ENCODE measurements at places on chromosomes 12 and 14.
A peak's percentile ranks its signal among the peaks of the same experiment; 100 is the strongest.

- DNase-seq: no peak
Measured at GRCh38 chr12:100375038-100375735, 18.3 kb downstream of the SLC17A8 start.

DNA sequence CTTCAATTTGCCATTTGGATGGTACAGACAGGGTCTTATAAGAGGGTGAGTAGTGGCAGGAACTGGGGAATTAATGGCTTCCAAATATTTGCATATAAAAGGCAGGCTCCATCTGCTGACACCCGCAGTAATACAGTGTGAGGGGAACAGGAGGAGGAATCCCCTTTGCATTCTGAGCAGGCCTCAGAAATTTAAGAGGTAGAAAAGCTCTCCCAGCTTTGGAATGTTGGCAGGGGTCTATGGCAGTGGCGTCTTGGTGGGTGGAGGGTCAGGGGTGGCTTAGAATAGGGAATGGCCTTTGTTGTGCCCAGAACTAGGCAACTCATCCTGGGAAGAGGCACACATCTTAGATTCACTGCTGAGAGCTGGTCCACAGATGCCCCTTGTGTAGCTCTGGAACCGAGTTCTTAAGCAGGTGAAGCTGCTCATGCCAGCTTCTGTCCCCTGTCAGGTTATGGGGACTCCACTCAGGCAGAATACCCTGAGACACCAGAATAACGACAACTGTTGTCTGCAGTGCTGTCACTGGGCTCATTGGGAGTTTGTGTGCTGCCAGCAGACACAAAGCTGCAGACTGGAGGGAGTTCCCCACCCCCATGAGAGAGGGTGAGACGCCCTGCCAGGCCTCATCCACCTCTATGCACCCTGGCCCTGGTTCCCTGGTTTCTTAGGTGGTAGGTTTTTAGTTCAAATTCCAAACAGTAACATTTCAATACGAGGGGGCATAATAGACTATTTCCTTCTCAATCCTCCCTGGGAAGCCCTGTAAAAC, 190.2 kb downstream of the MON2 start:
- DNase-seq: no peak

- DNase-seq: no peak
Measured at GRCh38 chr12:106248312-106248845, 559 bp upstream of the CKAP4 start.

GRCh38 chr14:94636744-94637412, 24.7 kb downstream of the SERPINA3 start:
- no peak for DNase-seq

DNA sequence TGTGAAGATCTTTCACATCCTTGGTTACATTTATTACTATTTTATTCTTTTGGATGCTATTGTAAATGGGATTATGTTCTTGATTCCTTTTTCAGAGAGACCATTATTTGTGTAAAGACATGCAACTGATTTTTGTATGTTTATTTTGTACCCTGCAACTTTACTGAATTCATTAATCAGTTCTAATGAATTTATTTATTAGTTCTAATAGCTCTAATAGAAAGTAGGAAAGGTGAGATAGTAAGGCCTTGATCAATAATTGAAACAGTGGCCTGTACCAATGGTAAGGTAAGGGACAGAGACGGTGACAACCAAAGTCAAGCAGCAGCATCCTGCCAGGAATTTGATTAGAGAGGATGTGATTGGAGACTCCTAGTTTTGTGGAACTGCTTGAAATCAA, 224.1 kb downstream of the PHLDA1 start:
- no peak for DNase-seq

- DNase-seq: no peak
Measured at GRCh38 chr12:110853836-110854235, 7.0 kb downstream of the CCDC63 start.

- no peak for DNase-seq
Measured at GRCh38 chr12:1369938-1370500, 224.4 kb downstream of the FBXL14 start.

DNA sequence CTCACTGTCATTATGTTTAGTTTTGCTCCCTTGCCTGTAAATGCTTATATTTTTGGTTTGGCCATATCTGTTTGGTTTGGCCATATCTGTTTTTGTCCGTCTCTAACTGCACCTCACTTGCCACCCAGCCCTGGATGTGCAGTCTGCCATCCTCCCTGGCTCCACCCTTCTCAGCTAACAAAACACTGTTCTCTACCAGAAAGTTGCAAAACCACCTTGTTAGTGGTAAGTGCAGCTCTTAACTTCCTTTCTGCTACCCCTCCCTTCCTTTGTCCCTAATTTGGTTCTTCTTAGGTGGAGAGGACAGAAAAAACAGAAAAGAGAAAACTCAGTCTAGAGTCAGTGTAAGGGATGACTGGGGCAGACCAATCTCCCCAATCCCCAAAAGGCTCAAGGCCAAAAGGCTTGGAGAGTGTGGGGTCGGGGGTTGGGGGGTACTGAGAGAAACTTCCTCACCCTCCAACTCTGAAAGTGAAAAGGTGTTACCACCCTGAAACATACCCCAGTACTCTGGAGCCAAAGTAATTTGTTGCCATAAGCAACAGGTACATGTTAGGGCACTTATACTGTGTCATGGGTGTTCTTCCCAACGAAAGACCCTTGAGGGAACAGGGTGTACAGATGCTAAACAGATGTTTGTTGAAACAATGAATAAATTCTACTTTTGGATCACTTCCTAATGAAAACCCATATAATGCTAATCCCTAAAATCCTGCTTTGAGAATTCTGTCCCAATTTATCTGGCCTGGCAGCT, 5.0 kb downstream of the BIN2 start:
- no peak for DNase-seq

DNA sequence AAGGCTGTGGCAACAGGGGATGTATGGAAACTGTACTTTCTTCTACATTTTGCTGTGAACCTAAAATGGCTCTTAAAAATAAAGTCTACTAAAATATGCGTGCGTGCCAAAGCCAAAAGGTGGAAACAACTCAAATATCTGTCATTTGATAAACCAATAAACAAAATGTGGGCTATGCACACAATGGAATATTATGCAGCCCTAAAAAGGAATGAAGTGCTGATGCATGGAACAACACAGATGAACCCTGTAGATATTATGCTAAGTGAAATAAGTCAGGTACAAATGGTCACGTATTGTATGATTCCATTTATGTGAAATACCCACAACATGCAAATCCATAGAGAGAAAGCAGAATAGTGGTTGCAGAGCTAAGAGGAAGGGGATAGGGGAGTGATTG, 8.0 kb downstream of the CACNA2D4 start:
- no peak for DNase-seq

DNA sequence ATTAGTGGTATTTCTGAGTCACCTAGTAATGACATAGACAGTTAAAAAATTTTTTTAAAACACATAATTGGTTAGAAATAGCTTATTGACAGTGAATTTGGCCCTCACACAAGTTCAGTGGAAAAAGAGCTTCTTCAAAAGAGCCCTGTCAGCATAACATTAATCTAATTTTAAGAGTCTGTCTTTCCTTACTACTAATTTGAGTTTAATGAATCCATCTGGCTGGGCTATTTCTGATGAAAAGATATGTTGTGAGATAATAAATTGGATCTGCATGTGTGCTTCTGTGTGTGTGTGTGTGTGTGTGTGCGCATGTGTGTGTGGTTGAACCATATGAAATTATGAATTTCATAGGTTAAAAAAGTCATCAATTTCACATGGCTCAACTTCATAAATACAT, 1045.2 kb downstream of the FLRT2 start:
- peak; percentile 9 for DNase-seq

GRCh38 chr14:104898870-104899510, 25.7 kb upstream of the PLD4 start:
- DNase-seq: no peak

- DNase-seq: no peak
Measured at GRCh38 chr12:124684971-124685688, 117.7 kb upstream of the NCOR2 start.

DNA sequence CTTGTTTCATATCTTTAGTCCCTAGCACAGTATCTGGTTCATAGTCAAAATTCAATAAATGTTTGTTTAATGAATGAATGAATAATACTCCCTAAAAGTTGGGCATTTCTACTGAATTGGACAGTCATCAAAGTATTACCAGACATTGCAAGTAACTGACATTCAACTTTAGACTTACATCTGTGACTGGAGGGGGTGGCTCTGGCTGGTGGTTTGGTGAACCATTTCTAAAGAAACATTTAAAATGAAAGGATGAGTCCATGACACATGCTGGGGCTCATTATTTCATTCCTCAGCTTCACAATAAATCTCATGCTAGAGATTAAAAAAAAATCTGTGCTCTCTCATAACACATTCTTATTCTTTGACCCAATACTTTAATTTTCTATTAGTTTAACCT, 20.6 kb upstream of the CSRNP2 start:
- no peak for DNase-seq

DNA sequence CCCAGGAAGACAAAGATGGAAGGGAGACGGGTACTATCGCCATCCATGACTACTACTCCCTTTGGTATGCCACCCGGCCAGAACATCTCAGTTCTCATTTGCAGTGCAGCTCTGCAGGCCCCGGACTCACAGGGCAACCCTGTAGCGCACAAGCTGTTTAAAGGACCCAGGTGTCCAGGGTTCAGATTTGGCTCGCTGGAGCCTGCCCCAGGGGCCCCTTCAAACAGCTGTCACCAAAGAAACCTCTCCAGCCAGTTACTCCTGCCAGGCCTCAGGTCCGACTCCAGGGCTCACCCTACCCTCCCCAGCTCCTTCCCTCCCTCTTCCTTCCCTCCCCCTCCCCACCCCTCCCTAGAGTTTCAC, 5.5 kb upstream of the CHD4 start:
- DNase-seq: no peak

GRCh38 chr12:14834509-14834908, 8.8 kb downstream of the ART4 start:
- no peak for DNase-seq

- DNase-seq: no peak
Measured at GRCh38 chr14:69093631-69094421, 59.1 kb downstream of the DCAF5 start.

DNA sequence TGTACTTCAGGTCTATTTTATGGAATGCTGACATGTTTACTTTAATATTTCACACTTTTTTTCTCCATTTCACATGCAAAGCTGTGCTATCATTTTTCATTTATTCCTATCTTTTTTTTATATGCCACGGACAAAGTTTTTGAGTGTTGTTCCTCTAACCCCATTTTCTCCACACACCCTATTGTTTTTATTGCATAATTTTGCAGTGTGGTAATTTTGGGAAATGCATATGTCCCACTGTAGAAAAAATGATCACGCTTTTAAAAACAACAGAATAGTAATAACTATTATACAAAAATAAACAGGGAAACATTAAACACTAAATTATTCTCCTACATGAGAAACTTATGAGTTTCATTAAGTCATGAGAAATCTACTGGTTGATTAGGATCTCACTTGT, 14.2 kb downstream of the ZFC3H1 start:
- no peak for DNase-seq

DNA sequence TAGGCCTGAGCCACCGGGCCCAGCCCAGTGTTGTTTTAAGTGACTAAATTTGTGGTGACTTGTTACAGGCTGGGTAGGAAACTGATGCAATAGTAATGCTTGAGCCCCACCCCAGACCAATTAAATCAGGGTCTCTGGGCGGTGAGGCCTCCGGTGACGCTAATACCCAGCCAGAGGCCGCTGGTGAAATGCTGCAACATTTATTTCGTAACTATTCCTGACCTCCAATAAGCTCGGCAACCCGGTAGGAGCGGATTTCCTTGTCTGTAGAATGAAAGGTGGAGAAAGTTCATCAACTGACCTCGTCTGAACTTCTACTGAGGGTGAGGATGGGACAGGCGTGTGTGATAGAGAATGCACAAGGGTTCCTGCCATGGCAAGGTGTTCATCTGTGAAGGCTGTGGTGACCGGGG, 42.3 kb downstream of the FZD10 start:
- no peak for DNase-seq

GRCh38 chr12:55822228-55822627, 4.4 kb downstream of the ORMDL2 start:
- no peak for DNase-seq

GRCh38 chr12:90562671-90563070, 392.3 kb downstream of the CCER1 start:
- no peak for DNase-seq

DNA sequence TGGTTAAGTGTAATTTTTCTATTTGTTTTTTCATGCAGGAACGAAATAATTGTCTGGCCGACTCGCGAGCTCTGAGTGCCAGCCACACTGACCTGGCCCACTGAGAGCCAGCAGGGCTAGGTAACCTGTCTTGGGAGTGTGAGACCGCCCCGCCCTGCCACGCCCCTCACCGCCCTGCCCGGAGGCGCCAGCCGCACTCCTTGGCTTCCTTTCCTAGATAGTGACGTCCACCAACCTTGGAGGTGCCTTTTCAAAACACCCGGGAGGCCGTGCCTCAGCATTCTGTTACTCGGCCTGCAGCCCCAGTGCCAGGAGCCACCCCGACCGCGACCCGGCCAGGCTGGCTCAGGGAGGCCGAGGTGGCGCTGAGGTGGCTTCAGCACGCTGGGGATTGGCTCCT, 21.7 kb downstream of the XRCC3 start:
- DNase-seq: no peak

DNA sequence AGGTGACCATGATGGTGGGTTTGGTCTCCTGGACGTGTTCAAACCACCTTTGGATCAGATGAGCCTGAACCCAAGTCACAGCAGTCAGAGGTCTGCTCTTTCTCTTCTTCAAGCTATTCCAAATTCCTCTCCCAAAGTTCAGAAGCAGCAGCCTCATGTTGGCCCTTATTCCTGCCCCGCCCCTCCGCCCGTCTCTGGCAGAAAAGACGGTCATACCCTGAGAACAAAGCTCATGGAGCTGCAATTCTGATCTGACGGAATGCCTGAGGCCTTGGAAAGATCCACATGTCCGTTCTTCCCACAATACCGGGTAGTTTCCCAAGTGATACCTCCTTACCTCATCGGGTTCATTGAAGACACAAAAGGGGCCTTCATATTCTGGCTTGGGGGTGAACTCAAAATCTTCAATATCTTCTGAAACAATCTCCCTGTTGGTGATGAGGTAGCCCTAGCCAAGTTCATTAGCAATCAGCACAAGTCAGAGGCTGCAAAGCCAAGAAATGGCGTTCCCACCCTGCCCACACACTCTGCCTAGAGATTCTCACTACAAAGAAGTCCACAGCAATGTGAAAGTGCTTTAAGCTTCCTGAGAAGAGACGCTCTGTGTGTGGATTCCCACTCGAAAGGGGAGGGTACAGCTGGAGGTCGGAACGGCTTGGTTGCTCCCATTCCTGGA, 11.2 kb downstream of the POLE start:
- no peak for DNase-seq

- no peak for DNase-seq
Measured at GRCh38 chr14:74638066-74638465, 26.0 kb upstream of the LTBP2 start.

DNA sequence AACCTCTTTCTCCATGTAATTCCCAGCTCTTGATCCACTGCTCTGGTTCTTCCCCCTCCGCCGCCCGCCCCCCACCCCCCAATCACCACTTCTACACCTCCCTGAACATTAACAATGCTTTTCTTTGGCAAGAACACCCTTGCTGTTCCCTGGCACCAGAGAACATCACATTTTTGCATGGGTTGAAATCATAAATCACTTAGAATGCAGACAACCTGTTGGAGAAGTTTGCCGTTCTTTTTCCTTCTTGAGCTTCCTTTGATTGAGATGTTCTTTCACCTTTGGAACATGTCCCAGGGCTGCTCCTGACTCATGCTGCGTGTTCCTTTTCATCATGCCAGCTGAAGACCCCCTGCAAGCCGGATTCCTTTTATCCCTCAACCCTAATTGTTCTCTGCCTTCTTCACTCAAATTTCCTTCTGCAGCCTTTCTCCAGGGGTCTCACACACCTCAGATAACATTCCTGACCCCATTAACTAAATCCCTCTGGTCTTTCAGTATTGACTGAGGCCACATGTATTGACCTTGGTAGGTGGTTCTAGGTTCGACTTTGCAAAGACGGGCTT, 294.1 kb upstream of the TMPO start:
- DNase-seq: no peak

Data from AG04449 (cell line).